Muscle of arm (tissue), 14 donors: ENCODE measurements at places on chromosomes 2 and 18.
A peak's percentile ranks its signal among the peaks of the same experiment; 100 is the strongest.

- DNase-seq, result no peak
These were observed 89.4 kb downstream of the SPHKAP start for GRCh38 chr2:228092056-228092455.

- peak; percentile 4 for DNase-seq
These were observed 225.5 kb upstream of the GALNT5 start for GRCh38 chr2:157032017-157032416.

- DNase-seq, result no peak
These were observed 267.2 kb downstream of the EPHA4 start for GRCh38 chr2:221304916-221305315.

DNA sequence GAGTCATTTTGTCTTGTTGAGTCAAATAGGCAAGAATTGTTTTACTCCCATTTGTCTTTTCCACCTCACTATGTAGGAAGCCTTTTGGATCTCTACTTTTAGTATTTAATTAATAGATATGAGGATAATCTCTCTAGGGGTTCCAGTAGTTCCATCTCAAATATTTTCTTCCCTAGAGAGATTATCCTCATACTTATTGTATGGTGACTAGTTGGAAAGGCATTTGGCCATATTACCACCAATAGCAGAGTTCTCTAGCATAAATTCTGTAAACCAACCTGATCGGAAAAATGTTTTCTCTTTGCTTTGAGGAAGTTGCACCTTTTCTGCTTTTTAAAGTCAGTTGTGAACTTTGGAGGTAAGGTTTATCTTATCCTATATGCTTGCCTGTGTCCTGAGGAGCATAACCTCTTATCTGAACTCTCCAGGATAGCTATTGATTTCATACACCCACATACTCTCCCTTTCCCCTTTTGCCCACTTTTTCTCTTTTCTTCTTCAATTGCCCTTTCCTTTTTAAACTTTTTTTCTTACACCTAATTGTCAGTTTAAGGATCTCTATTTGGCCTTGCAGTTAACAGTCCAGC is 100.8 kb downstream of the GALNT1 start:
- no peak for DNase-seq

- DNase-seq, result no peak
These were observed 14.2 kb downstream of the ESPNL start for GRCh38 chr2:238114331-238114841.

GRCh38 chr2:219828127-219828526 is 200.7 kb downstream of the SLC4A3 start:
- no peak for DNase-seq

DNA sequence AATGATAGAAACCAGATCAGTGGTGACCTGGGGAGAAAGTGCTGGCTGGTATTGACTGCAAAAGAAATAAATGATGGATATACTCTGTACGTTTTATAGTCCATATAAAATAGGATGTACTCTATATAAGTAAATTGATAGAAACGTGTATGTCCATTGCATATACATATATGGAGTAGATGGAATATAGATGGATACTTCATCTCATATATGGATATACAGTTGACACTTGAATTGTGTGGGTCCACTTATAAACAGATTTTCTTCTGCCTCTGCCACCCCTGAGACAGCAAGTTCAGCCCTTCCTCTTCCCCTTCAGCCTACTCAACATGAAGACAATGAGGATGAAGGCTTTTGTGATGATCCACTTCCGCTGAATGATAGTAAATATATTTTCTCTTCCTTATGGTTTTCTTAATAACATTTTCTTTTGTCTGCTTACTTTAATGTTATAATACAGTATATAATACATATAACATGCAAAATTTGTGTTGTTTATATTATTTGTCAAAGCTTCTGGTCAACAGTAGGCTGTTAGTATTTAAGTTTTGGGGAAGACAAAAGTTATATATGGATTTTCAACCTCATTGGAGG is 76.1 kb upstream of the MYCN start:
- DNase-seq, result no peak

DNA sequence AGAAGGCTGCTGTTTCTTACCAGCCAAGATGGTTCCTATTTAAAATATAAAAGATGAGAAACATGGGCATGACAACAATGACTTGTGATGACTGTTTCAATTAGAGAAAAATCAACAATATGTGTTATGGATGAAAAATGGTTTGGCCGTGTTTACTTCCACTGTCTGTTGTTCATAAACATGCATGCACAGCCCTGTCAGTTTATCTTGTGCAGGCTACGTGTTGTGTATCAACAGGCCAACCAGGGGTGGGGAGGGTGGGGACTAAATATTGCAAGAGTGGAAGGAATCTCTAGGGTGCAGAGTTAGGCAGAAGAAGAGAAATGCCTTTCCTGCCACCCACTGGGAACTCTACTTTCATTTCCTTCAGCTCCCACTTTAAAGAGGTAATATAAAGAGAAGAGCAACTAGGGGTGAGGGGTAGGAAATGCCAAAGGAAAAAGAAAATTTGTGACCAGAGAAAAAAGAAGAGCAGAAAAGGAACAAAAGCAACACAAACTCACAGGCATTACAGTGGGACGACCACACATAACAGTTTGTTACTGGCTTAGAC is 116.8 kb upstream of the MEIS1 start:
- no peak for DNase-seq

DNA sequence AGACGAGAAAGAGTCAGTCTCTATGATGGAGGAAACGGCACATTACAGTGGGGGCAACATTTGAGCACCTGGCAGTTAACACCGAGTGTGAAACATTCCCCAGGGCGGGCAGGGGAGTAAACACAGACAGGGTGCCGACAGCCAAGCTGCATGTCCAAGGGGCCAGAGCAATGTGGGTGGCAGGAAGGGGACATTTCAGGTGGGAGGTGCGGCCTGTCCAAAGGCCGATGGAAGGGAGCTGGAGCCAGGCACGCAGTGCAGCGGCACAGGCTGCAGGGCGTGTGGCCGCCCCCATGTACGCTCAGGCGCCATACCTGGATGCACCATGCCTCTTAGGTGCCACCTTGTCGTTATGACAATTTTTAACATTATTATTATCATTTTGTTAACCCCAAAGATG is 43.3 kb downstream of the TIMM21 start:
- no peak for DNase-seq

GRCh38 chr2:218582076-218582475 is 13.4 kb downstream of the CNOT9 start:
- no peak for DNase-seq

DNA sequence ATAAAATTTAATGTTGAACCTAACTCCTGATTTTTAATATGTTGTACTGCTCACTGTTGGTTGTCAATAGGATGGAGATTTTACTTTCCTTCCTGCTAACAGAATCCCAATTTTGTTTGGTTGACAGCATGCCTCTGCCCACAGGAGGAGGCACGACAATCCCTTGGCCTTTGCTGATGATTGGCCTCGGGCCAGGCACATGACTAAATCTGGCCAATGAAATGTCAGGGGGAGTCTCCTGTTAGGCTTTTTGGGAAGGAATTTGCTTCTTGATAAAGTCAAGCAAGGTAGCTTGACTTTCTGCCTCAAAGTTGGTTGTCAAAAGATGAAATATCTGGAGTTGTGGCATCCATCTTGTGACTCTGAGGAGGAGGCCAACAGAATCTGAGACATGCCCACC is 6.8 kb upstream of the TGFA start:
- no peak for DNase-seq

GRCh38 chr2:227674485-227674884 is 7.9 kb downstream of the SCYGR5 start:
- DNase-seq, result no peak

DNA sequence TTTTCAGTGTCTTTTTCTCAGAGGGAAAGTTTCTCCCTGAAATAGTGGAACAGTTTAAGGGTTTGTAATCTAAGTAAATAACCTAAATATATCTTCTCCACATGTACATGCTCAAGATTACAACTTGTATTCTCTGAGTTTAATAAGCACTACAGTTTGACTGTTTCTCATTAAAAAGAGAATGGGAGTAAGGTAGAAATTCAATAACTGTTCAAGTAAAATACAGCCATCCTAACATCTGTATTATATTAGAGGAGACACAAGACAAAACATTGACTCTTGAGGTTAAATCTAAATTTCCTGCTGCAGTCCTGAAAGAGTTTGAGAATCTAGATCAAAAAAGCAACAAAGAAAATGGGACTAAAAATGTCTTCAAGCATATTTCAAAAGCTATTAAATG is 73.0 kb upstream of the ZNF397 start:
- DNase-seq, result no peak
